Lung microvascular endothelial cell (primary cell): ENCODE measurements at places on chromosomes 12 and 14. TPM values are rescaled to one million over a fixed set of nuclear protein-coding genes. Genes with fewer than 3 reads are reported as not detected.

- DNase-seq, result peak; percentile 61
Observed at GRCh38 chr12:111425655-111426054, 19.9 kb downstream of the SH2B3 start.

DNA sequence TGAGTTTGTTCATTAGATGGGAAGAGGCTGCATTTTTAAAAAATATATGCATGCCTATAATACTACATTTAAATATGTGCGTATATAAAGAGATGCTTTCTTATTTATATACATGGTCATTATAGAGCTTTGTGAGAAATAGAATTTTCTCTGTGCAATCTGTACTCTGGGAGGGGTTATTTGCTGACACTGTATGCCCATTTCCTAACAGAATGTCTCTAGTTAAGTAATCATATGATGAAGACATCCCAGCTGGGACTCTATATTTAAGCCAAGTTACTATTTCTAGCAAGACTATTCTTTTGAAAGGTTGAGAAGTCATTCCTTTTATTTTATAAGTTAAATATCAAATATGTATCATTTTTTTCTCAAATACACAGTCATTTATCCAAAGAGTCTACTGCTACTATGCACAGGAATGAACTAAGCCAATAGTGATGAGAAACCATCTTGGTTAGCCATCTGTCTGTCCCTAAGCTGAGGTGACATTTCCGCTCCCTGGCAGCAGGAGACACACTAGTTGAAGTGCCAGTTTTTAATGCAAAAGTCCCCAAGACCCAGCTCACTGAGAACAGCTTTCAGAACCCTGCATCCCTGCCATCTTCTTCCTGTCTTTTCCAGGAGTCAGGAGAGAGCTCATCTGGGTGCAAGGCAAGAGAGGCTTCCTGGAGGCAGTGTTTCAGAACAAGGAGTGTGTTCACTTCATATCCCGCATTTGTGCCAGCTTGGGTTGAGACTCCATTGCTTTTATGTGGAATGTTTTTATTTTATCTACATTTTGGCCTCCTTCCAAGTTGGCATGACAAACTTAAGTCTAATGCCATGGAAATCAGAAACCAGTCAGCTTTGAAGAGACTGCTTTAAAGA lies 69.5 kb downstream of the TMEM132C start:
- no peak for DNase-seq

DNA sequence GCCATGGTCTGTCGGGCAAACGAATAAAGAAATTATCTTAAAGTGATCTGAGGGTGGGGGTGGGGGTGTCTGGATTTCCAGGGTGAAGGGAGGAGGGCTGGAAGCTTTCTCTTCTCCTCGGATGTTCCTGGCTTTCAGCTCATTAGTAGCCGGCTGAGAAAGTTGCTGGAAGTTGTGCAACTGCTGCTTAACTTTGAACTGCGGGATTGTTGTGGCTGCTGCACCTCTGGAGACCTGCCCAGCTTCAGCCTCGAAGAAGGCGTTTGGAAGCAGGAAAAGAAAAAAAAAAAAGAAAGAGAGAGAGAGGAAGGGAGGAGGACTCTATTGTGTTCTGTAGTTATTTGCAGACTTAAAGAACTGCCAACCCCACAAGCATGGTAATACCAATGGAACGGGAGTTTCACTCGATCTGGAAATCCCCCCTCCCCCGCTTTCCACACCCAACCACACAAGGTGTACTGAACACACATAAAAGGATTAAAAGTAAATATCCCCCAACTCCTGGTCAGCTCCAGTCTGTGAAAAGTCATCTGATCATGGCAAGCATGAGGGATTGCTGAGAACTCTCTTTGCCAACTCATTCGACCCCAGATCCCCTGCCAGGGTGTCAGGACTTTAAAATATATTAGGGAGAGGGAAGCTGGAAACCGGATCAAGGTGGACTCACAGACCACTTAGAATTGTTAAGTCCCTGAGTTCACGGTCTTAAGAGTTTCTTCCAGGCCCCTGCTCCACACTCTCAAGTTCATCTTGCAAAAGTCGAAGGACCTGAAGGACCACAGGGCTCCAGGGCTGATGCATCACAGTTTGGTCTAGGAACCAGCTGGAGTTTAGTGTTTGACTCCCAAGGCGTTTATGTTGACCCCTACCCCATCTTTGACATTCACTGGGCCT lies at the start of gene RASSF9:
Gene RASSF9 (minus strand): TSS at position 213 of the 894 bp plus-strand sequence. CDS start 208 bp downstream, at position 5.
- DNase-seq, result peak; percentile 63

- no peak for DNase-seq
Observed at GRCh38 chr12:16135323-16135722, 142.2 kb downstream of the SLC15A5 start.

DNA sequence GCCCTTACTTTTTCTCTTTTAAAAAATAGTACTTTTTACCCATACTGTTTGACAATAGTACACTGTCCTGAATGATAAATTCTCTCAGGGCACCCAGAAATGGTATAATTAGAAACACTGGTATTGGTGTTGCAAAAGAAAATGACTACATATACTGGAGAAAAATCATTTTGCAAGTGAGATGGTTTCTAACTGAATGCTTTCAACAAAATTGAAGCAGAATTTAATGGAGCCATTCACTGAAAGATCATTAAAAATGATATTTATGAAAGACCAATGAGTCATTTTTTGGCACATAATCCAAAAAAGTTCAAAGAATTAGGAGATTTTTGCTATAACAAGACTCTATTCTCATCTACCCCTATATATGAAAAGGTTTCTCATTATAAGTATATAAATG lies 68.8 kb downstream of the TMTC1 start:
- no peak for DNase-seq

DNA sequence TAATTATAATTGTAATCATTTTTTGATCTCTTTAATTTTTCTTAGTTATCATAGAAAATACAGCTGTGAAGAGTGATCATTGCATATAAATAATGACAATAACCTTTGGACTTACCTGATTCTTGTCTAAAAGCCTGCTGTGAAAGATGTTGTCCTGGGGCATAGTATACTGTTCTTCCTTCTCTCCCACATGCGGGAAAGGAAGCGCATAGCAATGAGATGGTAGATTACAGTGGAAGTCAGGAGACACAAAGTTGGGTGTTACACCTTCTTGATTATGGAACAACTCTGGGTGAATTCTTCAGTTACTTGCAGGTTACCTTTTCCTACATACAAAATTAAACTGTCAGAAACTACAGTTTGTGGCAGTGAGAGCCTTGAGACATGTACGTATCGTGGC lies 140.8 kb downstream of the KTN1 start:
- no peak for DNase-seq

The LMO3 gene
- under 0.01 TPM in 1 of 2 replicates, not detected in the other for total RNA-seq

The KRT74 gene
- not detected in 2 replicates for total RNA-seq

The OVCH1 gene
- total RNA-seq, result under 0.01 TPM in 1 of 2 replicates, not detected in the other
